Activated T-helper 2 cell treated with anti-CD3 and anti-CD28 coated beads, Interferon-gamma antibody, Interleukin-2, Interleukin-4, amounts not matched to agents 10 μg/mL and 5 μg/mL and 100 μg/mL, durations not matched to agents 14 hours and 24 hours and 36 hours (primary cell): ENCODE measurements at places on chromosomes 12 and 14.
A peak's percentile ranks its signal among the peaks of the same experiment; 100 is the strongest.

- H3K4me1 ChIP-seq: peaks cover 37% of the 10 kb centered on the region
- H3K27me3 ChIP-seq: no peaks in the 10 kb centered on the region
- no peak for DNase-seq
- peaks cover 24% of the 10 kb centered on the region for H3K36me3 ChIP-seq
- no peak overlapping the region for H3K27ac ChIP-seq
These were observed 10.2 kb downstream of the EP400 start for GRCh38 chr12:131959641-131960589.

DNA sequence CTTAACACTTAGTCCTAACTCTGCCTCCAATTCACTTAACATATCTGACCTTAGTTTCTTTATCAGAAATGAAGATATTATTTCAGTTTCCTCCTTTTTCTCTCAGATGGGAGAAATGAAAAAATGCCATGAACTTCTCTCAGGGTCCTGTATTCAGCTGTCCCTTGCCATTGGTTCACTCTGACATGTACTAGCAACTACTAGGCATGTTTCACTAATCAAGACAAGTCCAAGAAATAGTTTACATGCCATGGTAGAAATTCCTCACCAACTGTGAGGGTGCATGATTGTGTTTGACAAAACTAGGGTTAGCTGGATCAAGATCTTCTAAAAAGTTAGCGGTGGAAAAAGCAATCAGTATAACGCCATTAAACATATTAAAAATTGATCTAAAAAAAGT, 7.0 kb upstream of the ATXN7L3B start:
- H3K36me3 ChIP-seq: no peaks in the 10 kb centered on the region
- H3K27ac ChIP-seq: no peak overlapping the region
- no peak for DNase-seq
- H3K27me3 ChIP-seq: no peaks in the 10 kb centered on the region
- no peak overlapping the region for H3K4me3 ChIP-seq

DNA sequence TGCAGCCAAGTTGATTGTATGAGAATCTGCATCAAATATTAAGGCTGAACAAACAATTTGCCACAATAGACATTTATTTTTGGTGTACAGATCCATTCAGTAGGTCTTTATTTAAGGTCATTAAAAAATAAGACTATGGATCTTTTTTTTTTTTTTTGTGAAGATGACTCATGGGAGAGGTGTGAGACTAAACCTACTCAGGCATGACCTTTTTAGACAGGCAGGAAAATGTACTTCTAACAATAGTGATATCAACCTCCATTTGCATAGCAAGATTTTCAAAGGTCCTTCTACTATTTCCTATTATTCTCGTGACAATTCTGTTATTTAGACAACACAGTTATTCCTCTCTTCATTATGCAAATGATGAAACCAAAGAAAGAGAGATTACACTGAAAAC, 39.9 kb upstream of the PTPRR start:
- no peaks in the 10 kb centered on the region for H3K27me3 ChIP-seq
- no peak for DNase-seq
- H3K36me3 ChIP-seq: no peaks in the 10 kb centered on the region
- no peak overlapping the region for H3K27ac ChIP-seq
- no peak overlapping the region for H3K4me3 ChIP-seq

DNA sequence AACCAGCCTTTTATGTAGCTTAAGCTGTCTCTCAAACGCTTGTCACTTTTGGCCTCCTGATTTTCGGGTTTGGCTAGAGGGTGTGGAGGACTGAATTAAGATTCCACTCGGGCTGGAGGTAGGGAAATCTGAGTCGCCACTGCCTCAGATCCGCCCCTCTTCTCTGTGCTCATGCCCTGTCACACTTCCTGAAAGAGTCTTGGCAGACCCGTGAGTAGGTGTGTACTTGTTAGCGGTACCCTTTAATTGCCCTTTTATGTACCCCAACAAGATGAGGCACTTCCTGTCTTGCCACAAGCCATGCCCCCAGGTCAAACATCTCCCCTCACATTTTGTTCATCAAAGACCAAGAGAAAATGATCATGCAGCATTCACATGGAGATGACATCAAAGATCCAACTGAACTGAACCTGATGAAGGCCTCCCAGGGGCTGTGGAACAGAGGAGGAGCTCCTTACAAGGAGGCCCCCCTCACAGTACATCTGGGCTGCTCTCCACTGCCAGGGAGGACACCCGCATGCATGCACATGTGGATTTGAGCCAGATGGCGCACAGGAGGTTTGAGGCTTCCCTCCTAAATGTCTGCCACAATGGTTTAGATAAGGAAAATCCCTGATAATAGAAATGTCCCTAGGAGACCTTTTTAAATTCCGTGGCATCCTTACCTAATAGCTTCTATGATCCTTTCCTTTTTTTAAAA, 86.5 kb upstream of the CDKN3 start:
- no peaks in the 10 kb centered on the region for H3K4me1 ChIP-seq
- no peak overlapping the region for H3K4me3 ChIP-seq
- no peaks in the 10 kb centered on the region for H3K36me3 ChIP-seq
- no peak overlapping the region for H3K27ac ChIP-seq

DNA sequence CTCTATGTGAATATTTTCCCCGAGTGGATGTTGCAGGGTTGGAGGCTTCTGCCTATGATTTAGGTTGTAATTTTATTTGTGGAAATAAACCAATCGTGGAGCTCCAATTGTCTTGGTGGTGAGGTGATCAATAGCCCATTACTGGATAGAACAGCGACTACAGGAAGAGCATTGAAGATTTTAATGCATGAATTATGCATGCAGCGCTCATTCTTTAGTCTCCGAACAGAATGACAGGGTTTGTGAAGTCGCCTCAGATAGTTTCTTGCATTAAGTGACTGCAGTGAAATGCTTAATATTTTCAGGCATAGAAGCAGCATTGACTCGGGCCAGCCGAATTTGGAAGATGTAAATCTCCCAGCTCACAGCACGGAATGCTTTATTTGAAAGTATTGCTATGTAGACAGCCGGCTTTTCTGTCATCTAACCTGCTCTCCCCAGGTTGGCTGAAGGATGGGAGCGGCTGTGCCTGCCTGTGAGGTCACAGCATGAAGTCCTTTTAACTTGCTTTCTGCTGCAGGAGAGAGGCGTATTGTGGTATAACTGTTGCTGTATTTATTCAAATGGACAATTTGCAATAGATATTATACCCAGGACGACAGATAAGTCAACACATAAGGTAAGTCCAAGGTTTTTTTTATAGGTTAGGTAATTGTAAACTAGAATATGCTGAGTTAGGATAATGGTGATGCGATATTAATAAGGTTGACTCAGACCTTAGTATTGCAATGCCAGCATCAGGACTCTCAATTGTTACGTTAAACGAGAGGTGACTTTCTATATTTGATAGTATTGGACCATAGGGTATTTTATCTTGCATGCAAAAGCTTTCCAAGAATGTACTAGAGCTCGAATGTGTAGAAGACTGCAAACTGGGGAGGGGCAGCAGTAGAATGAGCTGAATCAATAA, 135.7 kb downstream of the CNTN1 start:
- H3K4me1 ChIP-seq: no peaks in the 10 kb centered on the region
- no peaks in the 10 kb centered on the region for H3K36me3 ChIP-seq
- no peak overlapping the region for H3K27ac ChIP-seq
- no peak for DNase-seq
- H3K4me3 ChIP-seq: no peak overlapping the region

- H3K4me1 ChIP-seq: peaks cover 21% of the 10 kb centered on the region
- no peaks in the 10 kb centered on the region for H3K27me3 ChIP-seq
- peaks cover 11% of the 10 kb centered on the region for H3K36me3 ChIP-seq
- H3K4me3 ChIP-seq: no peak overlapping the region
These were observed 146.1 kb downstream of the SSPN start for GRCh38 chr12:26341491-26341890.

DNA sequence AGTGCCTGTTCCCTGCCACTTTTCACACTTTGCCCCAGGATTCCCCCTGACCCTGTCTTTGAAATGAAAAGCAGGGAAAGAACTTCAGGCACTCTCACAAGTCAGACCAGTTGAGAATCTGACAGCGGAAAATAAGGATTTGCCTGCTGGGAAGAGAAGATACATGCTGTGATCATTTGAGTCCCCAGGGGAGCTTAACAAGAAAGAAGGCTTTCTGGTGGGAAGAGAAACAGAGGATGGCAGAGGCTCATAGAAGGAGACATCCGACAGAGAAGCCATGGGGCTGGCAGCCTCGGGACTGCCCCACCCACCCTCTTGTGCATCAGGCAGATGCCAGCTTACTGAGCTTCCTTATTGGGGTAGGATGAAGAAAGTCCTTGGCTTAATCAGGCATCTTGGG, 11.9 kb downstream of the TTC9 start:
- no peaks in the 10 kb centered on the region for H3K27me3 ChIP-seq
- DNase-seq: no peak
- H3K27ac ChIP-seq: peak overlapping the region; percentile 40
- no peak overlapping the region for H3K4me3 ChIP-seq

GRCh38 chr12:124532331-124532750, 35.1 kb downstream of the NCOR2 start:
- H3K36me3 ChIP-seq: no peaks in the 10 kb centered on the region
- H3K4me3 ChIP-seq: no peak overlapping the region
- H3K27me3 ChIP-seq: no peaks in the 10 kb centered on the region
- DNase-seq: no peak
- peaks cover 3% of the 10 kb centered on the region for H3K4me1 ChIP-seq

GRCh38 chr12:50606675-50607375, 102.0 kb downstream of the DIP2B start:
- no peak overlapping the region for H3K4me3 ChIP-seq
- no peaks in the 10 kb centered on the region for H3K27me3 ChIP-seq
- no peak overlapping the region for H3K27ac ChIP-seq
- peaks cover under 1% of the 10 kb centered on the region for H3K36me3 ChIP-seq

- no peak overlapping the region for H3K4me3 ChIP-seq
- DNase-seq: no peak
These were observed 171.4 kb upstream of the GSC start for GRCh38 chr14:94941311-94941710.

- peak; percentile 36 for DNase-seq
- peaks cover 35% of the 10 kb centered on the region for H3K4me1 ChIP-seq
- peaks cover 7% of the 10 kb centered on the region for H3K36me3 ChIP-seq
- H3K27me3 ChIP-seq: peaks cover 1% of the 10 kb centered on the region
- peak overlapping the region; percentile 50 for H3K4me3 ChIP-seq
- peak overlapping the region; percentile 93 for H3K27ac ChIP-seq
These were observed 17.1 kb downstream of the POMT2 start for GRCh38 chr14:77303417-77304156.

DNA sequence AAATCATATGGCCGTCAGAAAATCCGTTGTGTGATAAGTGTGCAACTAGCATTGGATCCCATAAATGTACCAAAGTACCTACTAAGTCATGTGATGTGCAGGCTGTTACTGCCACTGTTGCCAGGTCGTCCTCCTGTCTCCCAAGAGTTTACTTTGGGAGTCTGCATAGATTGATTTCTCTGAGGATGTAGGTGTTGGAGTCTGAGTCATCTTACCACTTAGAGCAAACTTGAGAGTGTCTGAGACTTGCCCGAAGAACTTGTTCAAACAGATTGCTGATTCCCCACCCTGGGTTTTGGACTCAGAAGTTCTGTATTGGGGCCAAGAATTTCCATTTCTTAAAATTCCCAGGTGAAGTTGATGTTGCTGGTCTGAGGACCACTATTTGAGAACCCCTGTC, 11.4 kb downstream of the TMX1 start:
- H3K27me3 ChIP-seq: no peaks in the 10 kb centered on the region
- no peak overlapping the region for H3K4me3 ChIP-seq
- no peaks in the 10 kb centered on the region for H3K4me1 ChIP-seq
- DNase-seq: no peak
- H3K27ac ChIP-seq: no peak overlapping the region

GRCh38 chr14:61878931-61879330, 116.7 kb downstream of the SNAPC1 start:
- no peak for DNase-seq
- no peak overlapping the region for H3K27ac ChIP-seq
- no peaks in the 10 kb centered on the region for H3K4me1 ChIP-seq
- no peak overlapping the region for H3K4me3 ChIP-seq

DNA sequence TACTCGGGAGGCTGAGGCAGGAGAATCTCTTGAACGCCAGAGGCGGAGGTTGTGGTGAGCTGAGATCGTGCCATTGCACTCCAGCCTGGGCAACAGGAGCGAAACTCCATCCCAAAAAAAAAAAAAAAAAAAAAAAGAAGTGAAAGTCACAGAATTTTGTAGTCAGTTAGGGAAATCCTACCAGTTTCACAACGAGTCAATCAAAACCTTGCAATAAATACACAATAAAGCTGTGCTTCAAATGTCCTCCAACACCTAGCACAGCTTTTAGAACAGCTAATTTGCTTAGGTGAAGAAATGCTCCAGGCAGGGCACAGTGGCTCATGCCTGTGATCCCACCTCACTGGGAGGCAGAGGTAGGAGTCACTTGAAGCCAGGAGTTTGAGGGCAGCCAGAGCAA, 112.8 kb upstream of the ATF7IP start:
- H3K4me3 ChIP-seq: no peak overlapping the region

DNA sequence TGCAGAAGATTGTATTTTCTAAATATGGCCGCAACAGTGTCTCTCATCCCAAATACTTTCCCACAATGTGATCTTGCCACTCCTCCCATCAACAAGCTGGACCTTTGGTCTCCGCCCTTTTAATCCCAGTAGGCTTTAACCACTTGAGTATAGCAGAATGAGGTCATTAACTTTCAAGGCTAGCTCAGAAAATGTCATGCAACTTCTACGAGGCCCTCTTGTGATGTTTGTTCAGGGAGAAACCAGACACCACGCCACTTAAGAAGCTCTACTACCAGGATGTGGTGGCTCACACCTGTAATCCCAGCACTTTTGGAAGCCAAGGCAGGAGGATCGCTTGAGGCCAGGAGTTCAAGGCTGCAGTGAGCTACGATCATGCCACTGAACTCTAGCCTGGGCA, 20.1 kb upstream of the OR6J1 start:
- no peak overlapping the region for H3K4me3 ChIP-seq
- H3K27ac ChIP-seq: no peak overlapping the region
- H3K27me3 ChIP-seq: no peaks in the 10 kb centered on the region
- DNase-seq: no peak
- peaks cover 19% of the 10 kb centered on the region for H3K4me1 ChIP-seq

DNA sequence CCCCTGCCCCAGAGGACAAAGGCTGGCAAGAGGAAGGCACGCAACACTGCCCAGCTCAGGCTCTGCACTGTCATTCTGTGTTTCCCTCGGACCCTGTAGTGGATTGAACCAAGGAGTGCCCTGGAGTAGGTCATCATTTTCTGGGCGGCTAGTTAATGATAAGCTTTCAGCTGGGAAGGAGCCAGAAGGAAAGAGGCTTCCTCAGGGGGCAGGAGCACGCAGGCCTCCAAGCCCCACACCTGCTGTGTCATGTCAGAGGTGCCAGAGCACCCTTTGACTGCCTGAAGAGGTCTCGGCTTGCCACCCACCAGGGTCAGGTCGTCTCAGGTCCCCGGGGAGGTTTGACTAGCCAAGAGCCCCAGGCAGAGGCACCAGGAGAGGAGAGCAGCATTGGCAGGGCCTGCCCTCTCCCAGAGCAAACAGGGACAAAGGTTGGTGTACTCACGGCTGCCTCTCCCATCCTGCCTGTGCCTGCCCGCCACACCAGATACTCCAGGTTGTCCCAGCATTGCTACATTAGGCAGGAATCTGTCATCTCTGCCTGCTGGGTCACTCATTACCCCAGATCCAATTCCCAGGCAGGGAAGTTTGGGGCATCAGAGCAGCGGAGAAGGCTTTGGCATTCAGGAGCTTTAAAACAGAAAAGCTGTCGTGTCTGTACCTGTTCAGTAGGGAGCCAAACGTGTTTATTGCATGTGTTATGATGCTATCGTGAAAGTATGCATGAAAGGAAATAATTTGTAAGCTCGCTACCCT, 33.5 kb upstream of the ATP2A2 start:
- no peak overlapping the region for H3K27ac ChIP-seq
- no peaks in the 10 kb centered on the region for H3K4me1 ChIP-seq
- H3K36me3 ChIP-seq: no peaks in the 10 kb centered on the region
- no peak for DNase-seq

- no peak for DNase-seq
- no peaks in the 10 kb centered on the region for H3K4me1 ChIP-seq
- no peak overlapping the region for H3K4me3 ChIP-seq
These were observed 24.5 kb downstream of the PHETA1 start for GRCh38 chr12:111344254-111344875.
